WTC11 (cell line): ENCODE measurements at places on chromosomes 3 and 15.

- H3K4me1 ChIP-seq = peaks cover 19% of the 10 kb centered on the region
- H3K36me3 ChIP-seq = no peaks in the 10 kb centered on the region
- H3K4me3 ChIP-seq = no peak overlapping the region
- no peak overlapping the region for H3K27ac ChIP-seq
- H3K27me3 ChIP-seq = peaks cover 29% of the 10 kb centered on the region
- DNase-seq = no peak
Measured at GRCh38 chr3:137948400-137949072, 61.4 kb upstream of the CLDN18 start.

DNA sequence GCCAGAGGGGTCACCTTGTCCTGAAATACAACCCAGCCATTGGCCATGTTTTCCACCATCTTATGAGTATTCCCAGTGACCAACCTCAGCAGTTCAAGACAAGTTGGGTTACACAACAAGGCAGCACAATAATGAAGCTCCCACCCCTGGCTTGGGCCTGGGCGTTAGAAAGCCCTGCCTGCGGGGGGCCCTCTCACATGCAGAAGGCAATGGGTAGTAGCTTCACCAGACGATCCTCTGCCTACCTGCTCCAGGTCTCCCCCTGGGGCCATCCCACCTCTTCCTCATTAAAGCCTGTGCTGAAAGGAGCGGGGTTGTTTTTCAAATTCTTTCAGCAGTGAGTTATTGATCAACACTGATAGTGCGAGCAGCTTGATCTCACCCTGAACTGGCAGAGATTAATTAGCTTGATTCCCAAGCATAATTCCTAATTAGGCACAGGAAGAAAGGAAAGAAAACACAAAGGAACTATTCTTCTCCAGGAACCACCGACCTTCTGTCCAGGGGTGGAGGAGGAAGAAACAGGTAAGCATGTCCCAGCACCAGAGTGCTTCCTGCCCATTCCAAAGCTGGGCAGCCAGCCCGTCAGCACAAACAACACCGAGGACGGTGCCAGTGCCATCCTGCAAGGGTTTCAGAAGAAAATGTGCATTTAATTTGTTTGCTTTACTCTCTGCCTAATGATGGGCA, 79.7 kb upstream of the CGNL1 start:
- DNase-seq = peak; percentile 44
- peaks cover 25% of the 10 kb centered on the region for H3K4me1 ChIP-seq
- H3K36me3 ChIP-seq = no peaks in the 10 kb centered on the region
- H3K27ac ChIP-seq = peak overlapping the region; percentile 71
- no peak overlapping the region for H3K4me3 ChIP-seq
- H3K27me3 ChIP-seq = no peaks in the 10 kb centered on the region

- no peak overlapping the region for H3K27ac ChIP-seq
- no peaks in the 10 kb centered on the region for H3K36me3 ChIP-seq
- no peaks in the 10 kb centered on the region for H3K27me3 ChIP-seq
- DNase-seq = no peak
- 0 out of 2 replicates have a peak, but pooled peaks cover 3% of the 10 kb centered on the region for H3K4me1 ChIP-seq
Measured at GRCh38 chr3:12187448-12188327, 29.0 kb upstream of the TIMP4 start.

- H3K27me3 ChIP-seq = no peaks in the 10 kb centered on the region
- H3K27ac ChIP-seq = no peak overlapping the region
- DNase-seq = no peak
- no peaks in the 10 kb centered on the region for H3K36me3 ChIP-seq
- no peak overlapping the region for H3K4me3 ChIP-seq
Measured at GRCh38 chr3:60316121-60316797, 935.0 kb downstream of the FHIT start.

DNA sequence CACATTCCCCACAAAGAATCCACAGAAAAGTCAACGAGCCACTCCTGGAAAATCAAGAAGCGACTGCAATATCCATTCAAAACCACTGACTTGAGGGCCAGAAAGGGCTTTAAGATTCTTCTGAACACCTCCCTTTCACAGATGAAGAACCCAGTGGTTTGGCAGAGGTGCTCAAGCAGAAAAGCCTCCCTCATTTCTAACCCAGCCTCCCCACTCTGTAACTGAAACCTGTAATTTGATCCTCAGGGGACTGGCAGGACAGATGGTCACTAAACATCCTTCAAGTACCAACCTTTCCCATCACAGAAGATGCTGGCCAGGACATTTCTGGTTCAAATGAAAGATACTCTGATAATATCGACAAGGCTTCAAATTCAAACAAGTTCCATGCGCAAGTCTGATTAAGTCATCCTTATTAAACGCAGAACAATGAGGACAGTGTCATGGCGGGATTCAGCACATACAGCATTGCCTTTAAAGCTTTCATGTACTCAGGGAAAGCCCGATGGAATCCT, 5.5 kb downstream of the SEMA5B start:
- peak overlapping the region; percentile 39 for H3K4me3 ChIP-seq
- H3K27ac ChIP-seq = peak overlapping the region; percentile 77; the same call in 1 of the 2 replicates
- peaks cover 28% of the 10 kb centered on the region for H3K27me3 ChIP-seq
- peaks cover 3% of the 10 kb centered on the region; the same call in 1 of the 2 replicates for H3K36me3 ChIP-seq
- peaks cover 55% of the 10 kb centered on the region for H3K4me1 ChIP-seq

GRCh38 chr15:39075311-39075710, 505.6 kb upstream of the THBS1 start:
- no peak overlapping the region for H3K27ac ChIP-seq
- no peaks in the 10 kb centered on the region for H3K36me3 ChIP-seq
- H3K4me3 ChIP-seq = no peak overlapping the region
- no peaks in the 10 kb centered on the region for H3K4me1 ChIP-seq
- no peaks in the 10 kb centered on the region for H3K27me3 ChIP-seq

DNA sequence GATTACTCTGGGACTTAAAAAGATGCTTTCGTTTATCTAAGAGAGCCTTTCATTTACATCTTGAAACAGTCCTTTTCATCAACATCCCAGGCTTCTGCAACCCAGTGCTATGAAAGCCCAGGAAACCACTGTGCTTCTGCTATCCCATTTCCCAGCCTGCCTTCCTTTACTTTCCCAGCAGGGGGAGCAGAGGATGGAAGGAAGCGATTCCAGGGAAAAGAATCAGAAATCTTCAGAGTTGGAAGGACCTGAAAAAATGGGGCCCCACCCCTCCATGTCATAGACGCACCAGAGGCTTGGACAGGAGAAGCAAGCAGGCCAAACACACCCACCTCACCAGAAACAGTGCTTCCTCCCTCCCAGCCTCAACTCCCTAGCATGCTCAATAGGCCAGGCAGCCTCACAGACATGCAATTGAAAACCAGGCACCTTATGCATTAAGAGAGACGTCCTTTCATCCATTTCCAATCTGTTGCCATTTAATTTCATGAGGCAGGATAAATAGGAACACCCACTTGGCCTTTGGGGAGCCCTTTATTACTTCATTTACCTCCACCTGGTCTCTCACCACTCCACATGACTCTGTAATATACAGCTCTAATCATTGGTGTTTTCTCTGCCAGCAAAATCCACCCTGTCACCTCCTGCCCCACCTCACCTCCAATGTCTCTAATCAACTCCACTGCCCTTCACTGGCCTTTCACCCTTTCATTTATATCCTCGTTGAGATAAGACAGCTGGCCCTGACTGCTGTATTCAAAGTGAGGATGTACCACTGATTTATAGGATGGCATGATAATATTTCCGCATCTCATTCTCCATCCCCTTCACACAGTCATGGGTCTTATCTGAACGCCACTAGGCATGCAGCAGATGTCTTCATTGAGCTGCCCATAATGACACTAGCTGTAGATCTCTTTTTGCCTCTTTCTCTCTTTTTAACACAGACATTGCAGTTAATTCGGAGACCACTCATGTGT, 583.9 kb downstream of the NTRK3 start:
- H3K36me3 ChIP-seq = peaks cover 17% of the 10 kb centered on the region
- peaks cover 3% of the 10 kb centered on the region; the same call in 1 of the 2 replicates for H3K27me3 ChIP-seq
- no peak overlapping the region for H3K4me3 ChIP-seq
- H3K27ac ChIP-seq = no peak overlapping the region
- DNase-seq = peak; percentile 66

DNA sequence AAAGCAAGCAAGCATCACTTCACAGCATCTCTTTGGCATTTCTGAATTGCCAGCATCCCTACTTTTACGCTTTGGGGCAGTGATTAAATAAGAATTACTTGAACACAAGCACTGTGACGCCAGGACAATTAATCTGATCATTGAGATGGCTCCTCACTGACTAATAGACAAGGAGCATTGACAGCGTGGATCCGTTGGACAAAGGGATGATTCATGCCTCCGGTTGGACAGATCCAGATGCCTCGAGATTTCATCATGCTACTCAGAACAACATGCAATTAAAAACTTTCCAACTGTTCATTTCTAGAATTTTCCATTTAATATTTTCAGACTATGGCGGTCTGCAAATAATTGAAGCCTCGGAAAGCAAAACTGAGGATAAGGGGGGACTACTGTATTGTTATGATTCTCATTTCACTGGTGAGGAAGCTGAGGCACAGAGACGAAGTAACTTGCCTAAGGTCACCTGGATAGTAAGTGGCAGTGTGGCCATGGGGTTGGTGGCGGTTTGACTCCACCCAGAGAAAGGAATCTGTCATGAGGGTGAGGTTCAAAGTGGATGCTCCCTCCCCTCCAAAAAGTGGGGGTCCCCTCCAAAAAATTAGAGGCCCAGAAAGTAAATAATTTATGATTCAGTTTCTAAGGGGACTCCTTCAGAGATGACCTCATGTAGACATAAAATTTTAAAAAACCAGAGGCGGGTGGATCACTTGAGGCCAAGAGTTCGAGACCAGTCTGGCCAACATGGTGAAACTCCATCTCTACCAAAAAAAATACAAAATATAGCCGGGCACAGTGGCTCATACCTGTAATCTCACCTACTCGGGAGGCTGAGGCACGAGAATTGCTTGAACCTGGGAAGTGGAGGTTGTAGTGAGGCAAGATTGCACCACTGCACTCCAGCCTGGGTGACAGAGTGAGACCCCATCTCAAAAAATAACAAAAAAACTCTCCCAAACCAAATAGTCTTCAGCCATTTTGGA, 12.3 kb upstream of the PGPEP1L start:
- DNase-seq = no peak
- peaks cover 12% of the 10 kb centered on the region for H3K27me3 ChIP-seq
- H3K27ac ChIP-seq = no peak overlapping the region

DNA sequence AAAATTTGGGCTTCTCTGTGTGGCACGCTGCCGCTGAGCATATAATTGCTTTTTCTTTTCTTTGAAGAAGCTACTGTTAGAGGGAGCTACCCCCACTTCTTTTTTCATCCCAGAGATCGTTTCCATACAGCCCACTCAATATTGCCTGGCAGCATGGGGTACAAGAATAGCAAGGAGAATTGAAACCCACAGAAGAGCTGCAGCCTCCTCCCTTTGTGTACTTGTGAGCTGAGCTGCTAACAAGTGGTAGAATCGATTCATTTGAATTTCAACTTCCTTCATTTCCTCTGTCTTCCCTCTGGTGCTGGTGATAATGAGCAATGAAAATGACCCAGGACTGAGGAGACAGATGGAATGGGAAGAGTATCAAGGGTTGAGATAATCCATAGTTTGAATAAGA, 64.9 kb downstream of the LRRC3B start:
- H3K27me3 ChIP-seq = no peaks in the 10 kb centered on the region
- no peak overlapping the region for H3K27ac ChIP-seq
- H3K36me3 ChIP-seq = peaks cover 14% of the 10 kb centered on the region
- H3K4me1 ChIP-seq = peaks cover 11% of the 10 kb centered on the region

- no peak overlapping the region for H3K27ac ChIP-seq
- H3K4me3 ChIP-seq = no peak overlapping the region
- no peaks in the 10 kb centered on the region; the same call in 1 of the 2 replicates for H3K27me3 ChIP-seq
- DNase-seq = no peak
- H3K36me3 ChIP-seq = peaks cover 4% of the 10 kb centered on the region; the same call in 1 of the 2 replicates
Measured at GRCh38 chr15:60710656-60711055, 231.7 kb upstream of the ICE2 start.

DNA sequence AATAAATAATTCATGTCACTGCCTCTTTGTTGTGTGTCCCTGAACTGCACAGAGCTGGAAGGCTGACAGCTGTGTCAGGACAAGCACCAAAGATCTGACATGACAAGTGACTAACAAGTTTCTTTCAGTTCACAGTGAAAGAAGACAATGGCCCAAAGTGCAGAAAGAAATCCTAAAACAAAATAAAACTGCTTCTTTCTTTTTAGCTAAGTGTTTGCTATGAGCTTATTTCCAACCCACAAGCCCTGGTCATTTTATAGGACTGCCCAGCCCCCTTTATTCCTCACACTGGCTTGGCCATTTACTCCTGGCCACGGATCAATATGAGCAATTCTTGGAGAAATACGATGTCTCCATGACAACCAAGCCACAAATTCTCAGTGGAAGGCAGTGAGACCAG, 238.5 kb downstream of the WDR72 start:
- no peak overlapping the region for H3K27ac ChIP-seq
- DNase-seq = no peak
- H3K4me3 ChIP-seq = no peak overlapping the region
- no peaks in the 10 kb centered on the region for H3K4me1 ChIP-seq

GRCh38 chr3:8629151-8630021, 15.2 kb downstream of the SSUH2 start:
- peaks cover 2% of the 10 kb centered on the region; the same call in 1 of the 2 replicates for H3K27me3 ChIP-seq
- no peak for DNase-seq
- no peaks in the 10 kb centered on the region for H3K4me1 ChIP-seq
- H3K4me3 ChIP-seq = no peak overlapping the region
- no peak overlapping the region for H3K27ac ChIP-seq

DNA sequence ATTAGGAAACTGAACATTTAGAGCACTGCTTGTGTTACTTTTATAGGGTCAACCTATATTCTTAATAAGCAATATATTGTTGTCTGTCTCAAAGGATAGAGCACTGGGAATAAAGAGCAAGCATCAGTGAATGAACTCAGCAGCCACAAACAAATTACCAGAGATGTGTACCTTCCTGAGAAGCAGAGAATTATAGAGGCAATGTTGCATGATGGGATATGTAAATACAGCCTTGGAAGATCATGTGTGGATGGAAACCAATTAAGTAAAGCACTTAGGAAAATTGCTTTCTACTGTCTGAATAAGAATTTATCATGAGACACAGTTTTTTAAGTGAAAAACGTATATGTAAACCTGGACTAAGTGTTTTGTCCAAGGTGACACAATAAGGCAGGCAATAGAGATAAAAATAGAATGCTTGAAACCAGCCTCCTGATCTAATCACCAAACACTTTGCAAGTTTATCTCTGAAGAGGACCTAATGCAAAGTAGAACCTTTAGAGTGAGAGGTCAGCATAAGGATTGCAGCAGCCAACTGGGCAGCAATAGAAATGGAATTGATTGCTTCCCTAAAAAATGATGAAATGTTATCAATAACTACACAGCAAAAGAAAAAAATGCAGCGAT, 848.0 kb downstream of the TUSC7 start:
- 0 out of 2 replicates have a peak, but pooled peaks cover 2% of the 10 kb centered on the region for H3K4me1 ChIP-seq
- H3K27ac ChIP-seq = no peak overlapping the region
- no peak for DNase-seq
- H3K27me3 ChIP-seq = no peaks in the 10 kb centered on the region

DNA sequence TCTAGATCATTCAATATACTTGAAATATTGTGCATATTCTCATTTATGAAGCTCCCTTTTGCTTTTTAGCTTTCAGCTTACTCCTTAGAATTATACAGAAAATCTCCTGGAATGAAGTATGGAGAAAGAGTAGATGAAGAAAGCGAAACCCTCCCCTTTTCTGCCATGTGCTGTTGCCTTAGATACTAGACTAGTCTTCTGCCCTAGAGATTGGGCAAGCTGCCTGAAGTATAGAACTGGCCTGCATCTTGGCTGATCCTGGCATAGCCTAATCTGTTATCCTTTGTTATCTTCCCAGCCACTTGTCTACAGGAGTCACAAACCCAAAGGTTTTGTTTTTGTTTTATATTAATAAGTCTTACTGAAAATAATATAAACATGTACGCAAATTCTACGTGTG, 138.8 kb downstream of the RBPMS2 start:
- peaks cover 18% of the 10 kb centered on the region for H3K36me3 ChIP-seq
- H3K27me3 ChIP-seq = no peaks in the 10 kb centered on the region
- H3K4me3 ChIP-seq = no peak overlapping the region
- no peak for DNase-seq
- peaks cover 48% of the 10 kb centered on the region for H3K4me1 ChIP-seq
- peak overlapping the region; percentile 98; the same call in 1 of the 2 replicates for H3K27ac ChIP-seq
